Hepatocyte (in vitro differentiated cells): ENCODE measurements at places on chromosomes 6 and 20.

DNA sequence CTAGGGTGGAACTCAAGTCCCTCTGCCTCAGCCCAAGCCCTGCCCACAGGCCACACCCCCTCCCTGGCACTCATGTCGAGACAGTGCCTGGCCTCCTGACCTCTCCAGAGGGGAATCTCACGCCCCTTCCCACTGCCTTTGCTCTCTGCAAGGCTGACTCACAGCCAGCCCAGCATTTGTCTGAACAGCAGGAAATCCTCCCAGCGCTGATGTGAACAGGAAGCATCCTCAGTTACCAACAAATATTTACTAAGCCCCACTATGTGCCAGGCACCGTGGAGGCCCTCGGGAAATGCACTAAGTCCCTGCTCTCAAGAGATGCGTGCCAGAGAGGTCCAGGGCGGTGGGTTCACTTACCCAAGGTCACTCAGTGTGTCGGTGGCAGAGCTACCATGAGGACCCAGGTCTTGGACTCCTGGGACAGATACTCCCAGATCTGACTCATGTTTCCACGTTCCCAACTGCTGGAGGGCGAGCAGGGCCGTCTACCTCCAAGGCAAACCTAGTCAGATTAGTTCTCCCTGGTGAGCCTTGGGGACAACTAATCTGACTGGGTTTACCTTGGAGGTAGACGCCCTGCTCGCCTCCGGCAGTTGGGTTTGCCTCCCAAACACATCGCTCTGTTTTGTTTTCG, 7.8 kb downstream of the ADA start:
- no peaks in the 10 kb centered on the region for H3K36me3 ChIP-seq
- peak; percentile 77 for DNase-seq
- H3K27ac ChIP-seq: peak overlapping the region; percentile 81
- H3K4me1 ChIP-seq: peaks cover 20% of the 10 kb centered on the region
- no peaks in the 10 kb centered on the region for H3K27me3 ChIP-seq

GRCh38 chr6:55756531-55757031, 118.8 kb downstream of the BMP5 start:
- H3K4me3 ChIP-seq: no peak overlapping the region
- no peak for DNase-seq
- no peak overlapping the region for H3K27ac ChIP-seq

DNA sequence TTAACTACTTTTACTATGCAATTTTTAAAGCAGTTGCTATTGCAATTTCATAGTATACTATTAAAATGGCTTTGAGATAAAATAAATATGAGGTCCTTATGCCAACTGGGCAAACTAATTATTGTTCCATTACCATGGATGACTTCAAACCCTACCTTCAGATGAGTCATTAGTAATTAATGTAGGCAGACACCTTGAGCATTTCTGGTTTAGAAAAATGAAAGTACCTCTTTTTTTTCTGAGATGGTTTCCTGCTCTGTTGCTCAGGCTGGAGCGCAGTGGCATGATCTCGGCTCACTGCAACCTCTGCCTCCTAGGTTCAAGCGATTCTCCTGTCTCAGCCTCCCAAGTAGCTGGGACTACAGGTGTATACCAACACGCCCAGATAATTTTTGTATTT, 11.9 kb downstream of the ASF1A start:
- H3K27ac ChIP-seq: no peak overlapping the region
- no peak overlapping the region for H3K4me3 ChIP-seq
- no peaks in the 10 kb centered on the region for H3K27me3 ChIP-seq
- DNase-seq: no peak

- no peak overlapping the region for H3K4me3 ChIP-seq
- DNase-seq: peak; percentile 79
- no peaks in the 10 kb centered on the region for H3K36me3 ChIP-seq
- H3K27ac ChIP-seq: peak overlapping the region; percentile 84
- peaks cover 27% of the 10 kb centered on the region for H3K4me1 ChIP-seq
These were observed 69.6 kb downstream of the SSR1 start for GRCh38 chr6:7243179-7243981.

DNA sequence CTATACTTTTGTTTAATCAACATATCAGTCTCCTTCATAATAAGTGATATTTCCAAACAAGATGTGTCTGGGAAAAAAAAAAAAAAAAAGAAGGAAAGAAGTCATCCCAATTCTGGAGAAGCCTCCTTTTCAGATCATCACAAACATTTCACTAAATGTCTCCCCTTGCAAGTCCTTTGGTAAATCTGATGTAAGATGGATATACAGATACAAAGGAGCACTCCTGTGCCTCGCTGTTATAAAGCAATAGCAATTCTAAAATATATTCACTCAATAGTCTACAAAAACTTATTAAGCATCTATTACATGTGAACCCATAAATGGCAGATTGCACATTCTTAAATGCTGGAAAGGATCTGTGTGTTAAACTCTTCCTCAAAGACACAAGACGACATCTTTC, 17.4 kb downstream of the STAU1 start:
- no peaks in the 10 kb centered on the region for H3K27me3 ChIP-seq
- no peak for DNase-seq
- peaks cover 8% of the 10 kb centered on the region for H3K4me1 ChIP-seq

- H3K27me3 ChIP-seq: no peaks in the 10 kb centered on the region
- H3K36me3 ChIP-seq: no peaks in the 10 kb centered on the region
- H3K4me1 ChIP-seq: peaks cover 6% of the 10 kb centered on the region
- H3K4me3 ChIP-seq: no peak overlapping the region
These were observed 274.9 kb downstream of the UTRN start for GRCh38 chr6:144559865-144560593.

- peaks cover 26% of the 10 kb centered on the region for H3K4me1 ChIP-seq
- peak overlapping the region; percentile 78 for H3K27ac ChIP-seq
- DNase-seq: peak; percentile 77
- no peaks in the 10 kb centered on the region for H3K27me3 ChIP-seq
- H3K36me3 ChIP-seq: no peaks in the 10 kb centered on the region
- H3K4me3 ChIP-seq: no peak overlapping the region
These were observed 10.1 kb upstream of the PYGB start for GRCh38 chr20:25237610-25238318.

GRCh38 chr20:3788685-3789155, 2.2 kb upstream of the CENPB start:
- no peak overlapping the region for H3K4me3 ChIP-seq
- DNase-seq: no peak
- H3K27me3 ChIP-seq: no peaks in the 10 kb centered on the region
- H3K4me1 ChIP-seq: peaks cover 21% of the 10 kb centered on the region
- no peak overlapping the region for H3K27ac ChIP-seq
- H3K36me3 ChIP-seq: no peaks in the 10 kb centered on the region

DNA sequence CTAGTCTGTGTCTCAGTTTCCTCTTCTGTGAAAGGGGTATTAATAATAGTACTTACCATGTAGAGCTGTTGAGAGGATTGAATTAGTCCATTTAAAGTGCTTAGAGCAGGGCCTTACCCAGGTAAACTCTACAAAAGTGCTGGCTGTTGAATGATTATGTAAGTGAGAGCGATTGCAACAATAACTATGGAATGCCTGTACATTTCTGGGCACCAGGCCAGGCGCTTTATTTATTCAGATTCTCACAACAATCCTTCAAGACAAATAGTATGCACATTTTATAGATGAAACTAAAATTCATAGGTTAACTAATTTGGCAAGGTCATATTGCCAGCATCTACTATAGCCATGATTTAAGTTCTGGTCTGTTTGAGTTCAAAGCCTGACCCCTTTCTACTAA, 78.3 kb upstream of the MMS22L start:
- no peak for DNase-seq
- H3K27me3 ChIP-seq: no peaks in the 10 kb centered on the region
- H3K4me1 ChIP-seq: no peaks in the 10 kb centered on the region
- no peak overlapping the region for H3K27ac ChIP-seq

GRCh38 chr6:72620871-72621290, 983 bp upstream of the KCNQ5 start:
- peaks cover 77% of the 10 kb centered on the region for H3K27me3 ChIP-seq
- no peak overlapping the region for H3K27ac ChIP-seq
- no peak for DNase-seq
- H3K36me3 ChIP-seq: no peaks in the 10 kb centered on the region

GRCh38 chr6:82362878-82363427, 664 bp upstream of the TPBG start:
- DNase-seq: peak; percentile 54
- H3K27me3 ChIP-seq: peaks cover 28% of the 10 kb centered on the region
- peaks cover 4% of the 10 kb centered on the region for H3K4me1 ChIP-seq
- H3K36me3 ChIP-seq: no peaks in the 10 kb centered on the region
- peak overlapping the region; percentile 93 for H3K27ac ChIP-seq
- H3K4me3 ChIP-seq: peak overlapping the region; percentile 91

DNA sequence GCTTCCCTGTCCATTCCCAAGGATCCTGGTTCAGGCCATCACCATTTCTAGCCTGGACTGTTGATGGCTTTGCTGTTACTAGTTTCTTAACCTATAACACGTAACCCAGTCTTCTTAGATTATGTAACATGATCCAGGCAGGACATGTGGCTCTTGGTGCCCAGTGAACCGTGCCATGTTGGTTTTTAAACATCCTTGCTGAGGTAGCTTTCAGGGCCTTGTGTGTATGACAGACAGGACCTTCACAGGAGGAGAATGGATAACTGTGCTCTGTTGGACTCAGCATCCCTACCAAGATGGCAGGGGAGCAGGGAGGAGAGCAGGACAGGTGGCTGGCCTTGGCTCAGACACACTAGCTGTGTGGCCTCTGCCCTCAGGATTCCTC, 46.8 kb downstream of the PANK2 start:
- H3K4me1 ChIP-seq: peaks cover 6% of the 10 kb centered on the region
- H3K4me3 ChIP-seq: no peak overlapping the region
- no peak overlapping the region for H3K27ac ChIP-seq
- DNase-seq: no peak
- no peaks in the 10 kb centered on the region for H3K36me3 ChIP-seq

DNA sequence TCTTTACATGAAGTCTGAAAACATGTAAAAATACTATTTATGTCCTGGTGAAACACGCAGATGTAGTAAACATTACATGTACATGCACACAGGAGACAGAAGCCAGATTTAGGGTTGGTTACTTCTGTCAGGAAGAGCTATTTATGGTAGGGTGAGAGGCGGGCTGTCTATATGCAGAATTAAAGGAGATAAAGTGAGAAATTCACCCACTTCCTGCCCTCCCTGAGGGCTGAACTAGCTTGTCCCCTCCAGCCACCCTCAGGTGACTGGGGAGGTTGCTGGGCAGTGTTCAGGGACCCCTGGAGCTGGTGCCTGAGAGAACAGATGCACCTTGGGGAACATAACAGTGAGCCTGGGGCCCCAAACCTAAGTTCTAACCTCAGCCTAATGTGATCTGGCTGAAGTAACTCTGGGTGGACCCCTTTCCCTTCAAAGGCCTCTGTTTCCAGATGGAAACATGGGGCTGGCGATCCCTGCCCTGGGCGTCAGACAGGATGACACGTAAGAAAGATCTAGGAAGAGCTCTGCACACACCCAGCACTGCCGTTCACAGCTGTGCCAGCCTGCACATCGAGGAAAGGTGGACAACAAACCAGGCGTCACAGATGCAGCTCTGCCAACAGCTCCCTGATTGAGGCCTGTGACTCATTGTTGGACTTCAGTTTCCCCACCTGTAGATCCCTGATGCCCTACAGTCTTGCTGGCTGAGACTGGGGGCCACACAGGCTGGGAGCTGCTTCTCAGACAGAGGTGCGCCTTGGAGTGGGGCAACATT, 1.3 kb downstream of the PI16 start:
- DNase-seq: no peak
- no peak overlapping the region for H3K4me3 ChIP-seq
- H3K27me3 ChIP-seq: no peaks in the 10 kb centered on the region
- no peaks in the 10 kb centered on the region for H3K36me3 ChIP-seq

DNA sequence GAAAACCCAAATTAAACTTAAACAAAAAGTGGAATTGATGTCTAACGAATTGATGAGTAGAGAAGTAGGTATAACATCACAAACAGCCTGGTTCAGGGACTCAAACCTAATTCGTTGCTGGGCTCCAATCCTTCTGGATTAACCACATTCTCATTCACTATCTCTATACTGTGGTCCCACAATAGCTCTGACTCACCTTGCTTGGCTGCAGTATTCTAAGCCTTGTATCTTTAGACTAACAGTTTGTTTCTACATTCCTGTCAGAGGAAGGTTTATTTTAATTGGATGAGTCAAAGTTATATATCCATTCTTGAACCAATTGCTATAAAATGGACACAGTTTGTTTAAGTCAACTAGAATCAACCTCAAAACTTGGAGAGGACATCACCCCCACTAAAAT, 530.5 kb upstream of the PTCHD4 start:
- H3K4me1 ChIP-seq: no peaks in the 10 kb centered on the region
- H3K27ac ChIP-seq: no peak overlapping the region
- H3K4me3 ChIP-seq: no peak overlapping the region
- no peak for DNase-seq

- no peaks in the 10 kb centered on the region for H3K27me3 ChIP-seq
- DNase-seq: peak; percentile 95
- no peak overlapping the region for H3K4me3 ChIP-seq
- H3K36me3 ChIP-seq: no peaks in the 10 kb centered on the region
- H3K27ac ChIP-seq: no peak overlapping the region
These were observed 32.5 kb downstream of the PNPLA1 start for GRCh38 chr6:36302227-36302976.

DNA sequence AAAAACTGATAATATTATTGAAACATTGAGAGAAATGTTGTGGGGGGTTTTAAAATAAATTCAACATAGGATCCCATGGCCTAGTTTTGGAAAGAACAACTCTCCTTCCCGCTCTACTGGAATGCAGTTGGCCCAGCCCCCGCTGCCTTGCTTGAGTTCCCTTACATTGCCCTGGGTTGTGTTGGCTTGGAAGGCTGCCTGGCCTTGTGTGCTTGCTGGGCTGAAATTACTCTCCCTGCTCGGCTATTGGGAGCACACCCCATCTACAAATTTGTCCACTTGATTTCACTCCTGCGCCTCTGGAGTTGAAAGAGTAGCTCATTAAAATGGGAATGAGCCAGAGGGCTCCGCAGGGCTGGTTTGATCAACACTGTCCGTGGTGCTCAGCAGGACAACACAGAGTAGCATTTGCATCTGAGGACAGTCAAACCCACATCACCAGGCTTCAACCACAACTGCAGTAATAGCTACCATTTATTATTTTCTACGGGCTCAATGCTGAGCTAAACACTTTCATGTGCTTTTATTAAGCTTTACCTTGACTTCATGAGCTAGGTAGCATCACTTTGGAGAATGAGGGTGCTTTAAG, 35.2 kb downstream of the DOK5 start:
- no peaks in the 10 kb centered on the region for H3K36me3 ChIP-seq
- no peak for DNase-seq
- H3K27me3 ChIP-seq: no peaks in the 10 kb centered on the region
- H3K27ac ChIP-seq: no peak overlapping the region

DNA sequence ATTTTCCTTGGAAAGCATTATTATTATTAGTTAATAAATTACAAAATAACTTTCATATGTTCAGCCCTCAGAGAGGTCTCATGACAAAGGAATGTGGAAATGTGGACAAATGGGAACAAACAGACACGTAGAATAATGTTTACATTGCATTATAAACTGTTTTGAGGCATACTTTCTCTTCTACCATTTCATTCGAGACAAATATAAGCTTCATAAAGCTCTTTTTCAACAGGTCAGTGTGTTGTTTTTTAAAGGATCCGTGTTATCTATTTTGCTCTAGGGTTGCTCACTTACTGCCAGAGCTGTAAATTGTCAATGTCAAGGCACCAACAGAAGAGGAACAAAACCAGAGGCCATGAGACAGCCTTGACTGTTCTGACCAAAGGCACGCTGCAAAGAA, 256.8 kb downstream of the PHACTR1 start:
- H3K4me3 ChIP-seq: no peak overlapping the region
- no peaks in the 10 kb centered on the region for H3K36me3 ChIP-seq
- no peak for DNase-seq

GRCh38 chr6:39209911-39210310, 19.4 kb downstream of the KCNK5 start:
- peak overlapping the region; percentile 83 for H3K27ac ChIP-seq
- no peak for DNase-seq
- H3K27me3 ChIP-seq: no peaks in the 10 kb centered on the region
- H3K4me1 ChIP-seq: peaks cover 62% of the 10 kb centered on the region
- H3K4me3 ChIP-seq: no peak overlapping the region
- H3K36me3 ChIP-seq: no peaks in the 10 kb centered on the region
